HAP-1 (cell line): ENCODE measurements at places on chromosomes 5 and 9.

DNA sequence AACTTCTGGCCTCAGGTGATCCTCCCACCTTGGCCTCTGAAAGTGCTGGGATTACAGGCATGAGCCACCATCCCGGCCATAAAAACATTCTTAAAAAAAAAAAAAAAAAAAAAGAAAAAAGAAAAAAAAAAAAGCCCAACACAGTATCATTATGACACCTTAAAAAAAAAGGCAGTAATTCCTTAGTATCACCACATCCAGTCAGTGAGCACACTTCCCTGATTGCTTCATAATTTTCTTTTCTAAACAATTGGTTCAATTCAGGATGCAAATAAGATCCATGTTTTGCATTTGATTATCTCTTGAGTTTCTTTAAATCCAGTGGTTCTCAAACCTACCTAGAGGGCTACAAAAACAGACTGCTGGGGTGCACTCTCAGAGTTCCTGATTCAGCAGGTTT, 182.5 kb downstream of the CDK5RAP2 start:
- DNase-seq: no peak

DNA sequence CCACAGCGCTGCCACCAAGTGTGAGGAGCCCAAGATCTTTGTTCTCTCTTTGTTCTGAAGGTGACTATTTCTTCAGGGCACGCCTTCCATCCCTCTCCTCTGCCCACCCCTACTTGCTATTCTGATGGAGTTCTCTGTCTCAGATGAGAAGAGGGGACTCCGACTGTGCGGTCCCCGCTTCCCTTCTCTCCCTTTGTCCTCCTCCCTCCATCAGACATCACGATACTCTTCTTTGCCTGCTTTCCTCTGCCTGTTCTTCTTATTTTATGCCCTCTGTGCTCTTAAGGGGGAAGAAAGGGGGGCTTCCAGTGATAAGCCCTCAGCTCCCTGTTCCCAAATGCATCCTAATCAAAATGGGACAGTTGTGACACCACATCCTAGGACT, 307.8 kb downstream of the RAB3C start:
- no peak for DNase-seq

GRCh38 chr5:144427866-144428265, 257.2 kb downstream of the KCTD16 start:
- DNase-seq: no peak

- DNase-seq: no peak
Measured at GRCh38 chr5:41600731-41601130, 90.3 kb upstream of the PLCXD3 start.

GRCh38 chr9:87874304-87874623, 8.4 kb upstream of the SPATA31E1 start:
- DNase-seq: no peak

DNA sequence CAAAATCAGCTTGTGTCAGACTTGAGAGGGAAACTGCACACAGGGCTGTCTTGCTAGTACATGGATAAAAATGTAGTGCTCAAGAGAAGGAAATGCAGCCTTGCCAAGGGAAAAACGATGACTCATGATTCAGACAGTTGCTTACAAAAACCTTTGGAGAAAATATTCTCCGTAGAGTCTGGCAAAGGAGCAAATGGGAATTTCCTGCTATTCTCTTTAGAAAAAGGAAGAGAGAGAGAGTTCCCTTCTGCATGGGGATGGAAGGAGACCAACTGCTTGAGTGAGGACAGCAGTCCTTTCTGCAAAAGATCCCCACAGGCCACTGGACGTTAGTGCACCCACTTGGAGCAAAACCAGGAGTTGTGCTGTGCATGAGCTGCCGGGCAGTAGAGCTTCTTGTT, 7.6 kb downstream of the IFNB1 start:
- peak; percentile 19 for DNase-seq

DNA sequence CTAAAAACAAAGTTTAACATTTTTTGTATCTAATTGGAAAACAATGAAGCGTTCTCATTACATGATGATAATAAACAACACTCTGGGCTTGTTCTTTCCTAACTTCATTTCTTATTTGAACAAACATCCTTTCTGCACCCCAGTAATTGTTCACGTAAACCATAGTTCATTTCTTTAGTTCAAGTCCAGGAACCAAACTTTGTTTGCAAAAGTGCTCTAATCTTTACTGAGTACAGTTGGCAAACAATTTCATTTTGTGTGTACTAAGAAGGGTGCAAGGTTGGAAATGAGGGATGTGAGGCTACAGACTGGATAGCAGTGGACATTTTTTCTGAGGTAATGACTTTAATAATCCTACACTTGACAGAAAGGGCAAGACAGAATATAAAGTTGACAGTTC, 113.5 kb downstream of the NREP start:
- DNase-seq: no peak

DNA sequence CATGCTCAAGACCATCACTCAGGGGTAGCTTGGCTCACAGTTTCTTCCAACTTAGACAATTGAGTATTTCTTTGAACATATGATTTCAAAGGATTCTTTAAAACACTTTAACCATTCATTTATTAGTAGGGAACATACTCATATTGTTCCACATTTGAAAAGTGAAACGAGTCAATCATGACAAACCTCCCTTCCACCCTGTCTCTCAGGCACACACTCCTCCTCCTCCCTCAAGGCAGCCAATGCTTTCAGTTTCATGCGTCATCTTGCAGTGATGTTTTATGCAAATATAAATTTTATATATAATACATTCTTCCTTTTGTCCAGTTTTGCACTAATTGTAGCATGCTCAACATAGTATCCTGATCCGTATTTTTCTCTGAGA, 126.0 kb upstream of the BOD1 start:
- no peak for DNase-seq

GRCh38 chr9:113535756-113536155, 72.2 kb downstream of the RGS3 start:
- DNase-seq: no peak

GRCh38 chr9:99385814-99386279, 163.8 kb downstream of the SEC61B start:
- no peak for DNase-seq

GRCh38 chr5:36790847-36791246, 85.7 kb upstream of the NIPBL start:
- no peak for DNase-seq

GRCh38 chr5:149904977-149905376, 39.6 kb downstream of the PDE6A start:
- DNase-seq: no peak

DNA sequence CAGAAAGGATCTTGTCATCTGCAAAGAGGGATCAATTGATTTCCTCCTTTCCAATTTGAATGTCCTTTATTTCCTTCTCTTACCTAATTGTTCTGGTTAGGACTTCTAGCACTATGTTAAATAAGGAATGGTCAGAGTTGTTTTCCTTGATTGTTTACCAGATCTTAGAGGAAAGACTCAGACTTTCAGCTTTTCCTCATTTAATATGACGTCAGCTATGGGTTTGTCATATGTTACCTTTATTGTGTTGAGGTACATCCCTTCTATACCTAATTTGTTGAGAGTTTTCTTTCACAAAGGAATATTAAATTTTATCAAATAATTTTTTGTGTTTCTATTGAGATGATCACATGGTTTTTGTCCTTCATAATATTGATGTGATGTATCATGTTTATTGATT, 656.5 kb upstream of the GRAMD2B start:
- no peak for DNase-seq

- peak; percentile 17 for DNase-seq
Measured at GRCh38 chr9:1759009-1759408, 256.1 kb upstream of the SMARCA2 start.
